Keratinocyte (primary cell): ENCODE measurements at places on chromosomes 3 and 15. TPM values are rescaled to one million over a fixed set of nuclear protein-coding genes. Genes with fewer than 3 reads are reported as not detected.

The CAMK2N2 gene
- polyA plus RNA-seq: 0.06 to 0.29 TPM (median 0.18 TPM) in 3 replicates

The NDN gene
- polyA plus RNA-seq: 0.57 to 0.76 TPM (median 0.75 TPM) in 3 replicates

The VEPH1 gene
- 0.21 to 0.57 TPM (median 0.44 TPM) in 3 replicates for polyA plus RNA-seq

The AVEN gene
- polyA plus RNA-seq: 10.6 to 16.6 TPM (median 14.4 TPM) in 3 replicates

The GOLGA8M gene
- 0.05 TPM in 1 of 3 replicates, not detected in the others for polyA plus RNA-seq

The HYAL3 gene
- 6.6 to 15.6 TPM (median 10.3 TPM) in 3 replicates for polyA plus RNA-seq

DNA sequence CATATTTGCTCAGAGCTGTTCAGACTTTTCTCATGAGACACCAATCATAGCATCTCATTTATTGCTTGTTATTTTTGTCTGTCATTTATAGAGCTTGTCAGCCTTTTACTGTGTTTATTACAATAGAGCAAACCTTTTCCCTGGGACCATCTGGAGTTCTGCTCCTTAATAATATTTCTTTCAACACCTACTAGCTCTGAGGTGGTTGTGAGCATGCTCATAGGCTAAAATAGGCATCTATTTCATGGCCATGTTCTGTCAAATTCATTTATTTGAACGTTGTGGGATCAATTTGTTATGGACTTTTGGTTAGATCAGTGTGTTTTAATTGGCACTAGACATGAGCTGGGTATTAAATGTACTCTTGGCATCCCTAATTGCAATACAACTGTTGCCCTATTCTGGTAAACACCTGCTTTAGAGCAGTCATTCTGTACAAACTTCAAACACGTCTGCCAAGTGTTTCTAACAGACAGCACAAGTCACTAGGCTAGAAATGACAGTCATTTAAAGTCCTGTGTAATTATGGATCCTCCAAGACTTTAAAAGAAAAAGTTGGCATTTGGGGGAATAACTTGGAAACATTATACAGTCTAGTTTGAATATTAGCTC, 766.3 kb downstream of the ZNF385D start:
- no peak for DNase-seq

DNA sequence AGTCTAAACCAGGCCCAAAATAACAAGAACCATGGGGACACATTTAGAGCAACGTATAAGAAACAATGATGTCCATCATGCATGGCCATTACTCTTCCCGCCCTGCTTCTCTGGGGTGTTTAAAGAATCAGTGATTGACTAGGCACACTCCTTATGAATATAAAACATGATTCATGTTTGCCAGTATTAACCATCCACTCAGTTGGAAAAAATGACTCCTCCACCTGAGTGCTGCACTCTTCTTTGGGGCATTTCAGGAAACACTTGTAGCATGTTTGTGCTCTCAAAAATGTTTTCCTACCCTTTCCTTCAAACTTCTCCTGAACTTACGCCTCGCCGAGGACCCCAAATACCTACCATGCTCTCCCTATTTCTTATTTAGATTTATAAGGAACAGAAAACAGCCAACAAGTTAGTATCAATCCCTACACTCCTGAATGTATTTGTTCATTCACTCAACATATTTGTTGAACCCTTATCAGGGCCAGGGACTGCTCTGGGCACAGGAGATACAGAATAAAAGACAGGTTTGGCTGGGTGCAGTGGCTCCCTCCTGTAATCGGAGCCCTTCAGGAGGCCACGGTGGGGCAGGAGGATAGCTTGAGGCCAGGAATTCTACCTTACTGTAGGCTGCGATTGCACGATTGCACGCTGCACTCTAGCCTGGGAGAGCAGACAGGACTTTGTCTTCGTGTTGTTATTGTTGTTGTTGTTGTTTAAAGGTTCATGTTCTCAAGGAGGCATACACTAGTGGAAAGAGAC, 137.0 kb downstream of the TMCO5A start:
- DNase-seq: no peak

DNA sequence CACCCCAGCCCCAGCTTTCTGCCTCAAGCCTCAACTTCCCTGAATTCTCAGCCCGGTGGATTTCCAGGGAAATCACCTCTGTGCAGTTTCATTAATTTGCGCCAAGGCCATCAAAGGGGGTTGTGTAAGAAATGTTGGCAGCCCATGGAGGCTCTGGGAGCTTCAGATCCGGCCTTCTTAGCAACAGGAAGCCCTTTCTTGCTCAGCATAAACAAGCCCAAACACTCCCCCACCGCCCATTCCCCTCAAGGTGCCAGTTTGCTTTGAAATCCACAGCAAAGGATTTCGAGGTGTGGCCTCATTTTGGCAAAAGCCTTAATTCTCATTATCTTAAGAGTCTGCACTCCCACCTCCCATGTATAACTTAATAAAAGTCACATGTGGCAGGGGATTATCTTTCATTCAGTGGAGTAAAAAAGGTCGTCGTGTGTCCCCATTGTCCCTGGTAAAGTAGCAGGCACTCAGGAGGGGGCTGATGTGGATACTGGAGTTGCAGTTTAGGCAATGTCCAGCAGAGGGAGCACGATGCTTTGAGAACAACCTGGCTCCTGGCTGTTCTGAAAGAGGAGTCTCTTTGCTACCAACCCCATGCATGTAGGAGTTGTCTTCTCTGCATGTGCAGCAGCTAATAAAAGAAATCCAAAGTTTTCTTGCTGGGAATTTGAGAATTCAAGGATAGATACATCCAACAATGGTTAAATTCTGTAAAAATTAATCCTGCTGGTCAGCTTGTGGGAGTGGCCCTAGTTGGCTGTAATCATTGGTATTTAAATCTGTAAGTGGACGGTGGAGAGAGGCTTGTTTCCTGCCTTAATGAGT, 39.5 kb downstream of the EBLN2 start:
- peak; percentile 42 for DNase-seq

DNA sequence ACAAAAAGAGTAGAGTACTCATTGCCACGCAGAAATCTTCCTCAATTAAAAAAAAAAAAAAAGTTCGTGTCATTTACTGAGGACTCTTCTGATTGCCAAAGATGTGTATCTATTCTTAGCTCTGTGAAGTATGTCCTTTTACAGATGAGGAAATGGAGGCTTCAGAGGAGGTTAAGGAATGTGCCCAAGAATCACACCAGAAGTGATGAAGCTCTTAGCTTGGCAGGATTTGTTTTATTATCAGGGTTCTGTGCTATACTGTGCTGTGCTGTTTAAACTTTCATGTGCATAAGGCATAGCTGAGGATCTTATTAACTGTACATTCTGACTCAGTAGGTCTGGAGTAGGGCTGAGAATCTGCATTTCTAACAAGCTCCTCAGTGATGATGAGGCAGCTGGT, 665.2 kb upstream of the ADAMTS9 start:
- DNase-seq: no peak

- no peak for DNase-seq
Observed at GRCh38 chr15:69666441-69666882, 213.8 kb downstream of the RPLP1 start.

DNA sequence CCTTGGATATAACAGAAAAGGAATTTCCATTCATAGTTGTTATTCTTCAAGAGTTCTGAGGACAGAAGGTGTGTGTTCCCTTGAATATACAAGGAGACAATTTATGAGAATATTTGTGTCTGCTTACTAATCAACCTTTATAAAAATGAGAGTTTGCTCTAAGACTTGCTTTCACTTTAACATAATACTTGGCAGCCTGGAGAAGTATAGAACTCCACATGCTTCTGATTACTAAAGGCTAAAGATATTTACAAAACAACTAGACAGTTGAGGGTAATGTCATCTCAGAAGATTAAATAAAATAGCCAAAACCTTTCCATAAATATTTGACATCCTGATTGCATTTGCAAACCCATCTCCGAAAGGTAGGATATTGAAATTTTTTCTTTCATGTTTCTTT, 727.1 kb upstream of the NAALADL2 start:
- DNase-seq: no peak

DNA sequence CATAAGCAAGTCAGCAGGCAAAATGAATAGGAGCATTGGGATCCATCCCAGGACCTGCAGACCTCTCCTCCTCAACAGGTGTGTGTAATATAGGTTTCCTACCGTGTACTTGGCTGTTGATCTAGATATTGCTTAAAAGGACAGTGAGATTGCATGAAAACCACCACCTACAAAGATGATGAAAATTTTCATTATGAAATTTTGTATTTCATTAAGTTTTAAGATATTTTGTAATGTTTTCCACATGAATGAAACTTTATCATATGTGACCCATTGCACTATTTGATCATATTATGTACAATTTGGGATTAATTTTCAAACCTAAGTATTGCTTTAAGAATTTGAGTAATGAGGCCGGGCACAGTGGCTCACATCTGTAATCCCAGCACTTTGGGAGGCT, 94.3 kb upstream of the TRPM1 start:
- DNase-seq: no peak

DNA sequence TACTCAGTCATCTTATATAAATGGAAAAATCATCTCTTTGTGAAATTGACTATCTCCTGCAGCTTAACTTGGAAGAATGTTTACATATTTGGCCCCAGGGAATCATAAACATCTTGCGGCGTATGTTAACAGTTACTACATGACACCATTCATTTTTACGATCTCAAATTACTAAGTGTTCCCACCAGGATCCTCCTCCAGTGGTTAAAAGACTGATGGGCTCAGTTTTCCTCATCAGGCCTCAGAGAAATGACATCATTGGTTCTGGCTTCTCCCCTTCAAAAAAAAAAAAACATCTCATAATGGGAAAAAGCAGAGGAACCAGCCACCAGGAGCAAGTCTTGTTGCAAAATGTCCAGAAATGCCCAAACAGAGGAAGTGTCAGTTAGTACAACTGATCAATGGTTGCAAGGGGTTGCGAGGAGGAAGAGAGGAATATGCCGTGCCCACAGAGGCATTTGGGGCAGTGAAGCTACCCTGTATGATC, 70.5 kb upstream of the LIPC start:
- no peak for DNase-seq

- no peak for DNase-seq
Observed at GRCh38 chr3:58459160-58459559, 25.5 kb upstream of the PDHB start.

DNA sequence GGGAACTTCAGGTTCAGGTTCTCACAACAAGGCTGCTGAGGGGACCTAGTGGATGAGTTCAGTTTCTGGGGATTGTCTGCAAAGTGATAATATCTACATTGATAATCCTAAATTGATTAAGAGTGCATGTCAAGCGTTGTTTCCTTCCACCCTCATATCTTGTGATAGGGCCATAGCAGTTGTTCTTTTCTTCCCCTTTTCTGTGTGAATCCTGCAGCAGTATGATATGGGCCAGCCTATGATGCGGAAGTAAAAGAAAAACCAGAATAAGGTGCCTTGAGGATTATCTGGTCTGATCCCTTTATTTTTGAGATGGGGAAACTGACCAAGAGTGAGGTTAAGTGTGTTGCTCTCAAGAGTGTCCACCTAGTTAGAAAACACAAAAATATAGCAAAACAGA, 86.2 kb downstream of the MITF start:
- no peak for DNase-seq

GRCh38 chr3:31848163-31848818, 132.8 kb downstream of the OSBPL10 start:
- DNase-seq: no peak
